GM18507 (cell line): ENCODE measurements at places on chromosomes 4 and X.
A peak's percentile ranks its signal among the peaks of the same experiment; 100 is the strongest.

- DNase-seq = no peak
These were observed 265.9 kb downstream of the CBLL2 start for GRCh38 chrX:22538580-22538979.

GRCh38 chrX:38718311-38718710, 82.9 kb upstream of the MID1IP1 start:
- no peak for DNase-seq

DNA sequence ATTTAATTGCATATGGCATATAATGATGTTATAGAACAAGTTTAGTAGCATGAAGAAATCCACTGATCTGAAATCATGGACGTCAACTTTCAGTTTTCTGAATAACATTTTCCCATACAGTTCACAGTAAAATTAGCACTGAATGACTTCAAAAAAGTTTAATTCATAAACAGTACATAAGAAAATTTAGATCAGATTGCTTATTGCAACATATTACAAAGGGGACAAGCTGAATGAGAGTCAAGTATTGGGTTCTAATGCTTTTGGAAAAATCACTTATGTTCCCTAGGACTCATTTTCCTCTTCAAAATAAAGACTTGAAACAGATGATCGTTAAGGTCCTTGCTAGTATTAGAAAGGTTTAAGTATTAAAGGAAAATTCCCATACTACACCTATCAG, 898.3 kb upstream of the INTU start:
- DNase-seq = no peak

DNA sequence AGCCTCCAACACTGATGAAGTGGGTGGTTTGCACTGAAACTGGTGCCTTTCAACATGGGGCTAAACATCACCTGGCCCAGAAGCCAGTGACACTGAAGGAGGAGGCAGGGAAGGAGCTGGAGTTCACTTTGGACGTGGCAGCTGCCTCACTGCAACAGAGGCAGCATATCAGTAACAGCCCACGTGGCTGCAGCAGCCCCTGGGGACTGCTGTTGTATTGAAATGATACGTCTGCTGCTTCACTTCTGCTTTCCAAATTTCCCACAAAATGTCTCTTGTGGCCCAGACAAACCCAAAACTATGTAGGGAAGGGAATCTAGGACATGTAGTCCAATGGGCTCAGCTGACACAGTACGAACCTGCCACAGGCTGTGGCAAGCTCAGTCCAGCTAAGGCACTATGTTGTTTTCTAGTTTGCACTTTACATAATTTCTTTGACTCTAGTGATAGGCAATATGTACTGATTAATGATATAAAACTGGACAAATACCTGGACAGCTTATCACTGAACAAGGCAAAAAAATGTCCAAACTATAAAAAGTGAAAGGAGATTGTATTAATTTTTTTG, 84.7 kb upstream of the RAPGEF2 start:
- peak; percentile 61 for DNase-seq

- DNase-seq = no peak
These were observed 505.8 kb downstream of the KLHL13 start for GRCh38 chrX:117610806-117611205.

DNA sequence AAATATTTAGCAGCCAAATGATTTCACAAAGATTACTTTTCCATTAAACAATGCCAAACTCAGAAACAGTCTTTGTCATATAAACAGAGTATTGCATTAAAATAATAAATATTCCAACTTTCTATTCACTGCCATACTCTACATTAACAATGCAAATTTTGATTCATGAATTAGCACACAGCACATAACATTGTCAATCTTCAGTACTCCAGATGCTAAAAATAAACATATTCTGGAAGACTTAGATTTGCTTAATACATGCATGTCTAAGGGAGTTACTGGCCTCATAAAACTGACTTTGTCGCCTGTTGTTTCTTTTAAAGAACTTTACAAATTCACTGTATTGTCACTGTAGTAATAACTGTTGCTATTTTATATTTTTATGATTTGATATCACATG, 131.6 kb downstream of the TMEM144 start:
- DNase-seq = no peak

GRCh38 chrX:153773218-153773611, 7.6 kb upstream of the SRPK3 start:
- no peak for DNase-seq

DNA sequence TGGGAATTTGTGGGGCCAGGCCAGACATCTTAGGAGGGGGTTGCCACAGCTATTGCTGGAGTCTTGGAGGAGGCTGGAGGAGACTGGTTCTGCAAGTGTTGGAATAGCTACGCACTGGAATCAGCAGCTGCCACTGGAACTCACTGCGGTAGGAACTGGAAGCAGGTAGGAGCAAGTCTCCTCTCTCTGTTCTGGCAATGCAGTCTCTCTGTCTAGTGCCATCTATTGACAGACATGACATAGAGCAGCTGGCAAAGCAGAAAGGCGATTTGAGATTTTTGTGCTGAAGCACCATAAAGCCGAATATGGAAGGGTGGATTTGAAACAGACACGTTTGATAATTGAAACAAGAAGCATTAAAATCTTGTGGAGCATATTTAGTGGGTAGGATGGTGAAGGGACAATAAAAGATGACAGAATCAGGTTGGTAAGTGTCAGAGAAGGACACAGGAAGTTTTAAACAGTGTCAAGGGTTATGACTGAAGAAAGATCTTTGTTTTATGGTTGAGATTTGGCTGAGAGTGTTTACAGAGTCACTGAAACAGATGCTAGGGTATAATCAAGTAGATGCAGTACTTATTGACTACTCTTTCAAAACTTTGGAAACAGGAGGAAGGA, 23.5 kb upstream of the SYNPO2 start:
- DNase-seq = no peak

DNA sequence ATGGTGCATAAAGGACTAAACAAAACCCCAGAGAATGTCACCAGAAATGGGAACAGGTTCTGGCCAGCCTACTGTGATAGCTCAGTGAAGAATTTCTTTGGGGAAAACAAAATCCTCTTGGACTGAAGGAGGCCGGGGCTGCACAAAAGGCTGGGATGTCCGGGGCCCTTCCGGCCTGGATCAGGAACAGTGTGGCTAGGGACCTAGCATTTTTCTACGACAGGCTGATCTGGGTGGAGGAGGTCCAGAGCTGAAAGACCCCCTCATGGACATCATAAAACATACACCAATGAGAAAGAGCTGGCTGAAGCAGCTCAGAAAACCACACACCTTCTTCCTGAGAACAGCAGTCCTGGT, 94.7 kb downstream of the BCOR start:
- no peak for DNase-seq

- no peak for DNase-seq
These were observed 180.8 kb downstream of the FRMPD4 start for GRCh38 chrX:12319003-12319519.

DNA sequence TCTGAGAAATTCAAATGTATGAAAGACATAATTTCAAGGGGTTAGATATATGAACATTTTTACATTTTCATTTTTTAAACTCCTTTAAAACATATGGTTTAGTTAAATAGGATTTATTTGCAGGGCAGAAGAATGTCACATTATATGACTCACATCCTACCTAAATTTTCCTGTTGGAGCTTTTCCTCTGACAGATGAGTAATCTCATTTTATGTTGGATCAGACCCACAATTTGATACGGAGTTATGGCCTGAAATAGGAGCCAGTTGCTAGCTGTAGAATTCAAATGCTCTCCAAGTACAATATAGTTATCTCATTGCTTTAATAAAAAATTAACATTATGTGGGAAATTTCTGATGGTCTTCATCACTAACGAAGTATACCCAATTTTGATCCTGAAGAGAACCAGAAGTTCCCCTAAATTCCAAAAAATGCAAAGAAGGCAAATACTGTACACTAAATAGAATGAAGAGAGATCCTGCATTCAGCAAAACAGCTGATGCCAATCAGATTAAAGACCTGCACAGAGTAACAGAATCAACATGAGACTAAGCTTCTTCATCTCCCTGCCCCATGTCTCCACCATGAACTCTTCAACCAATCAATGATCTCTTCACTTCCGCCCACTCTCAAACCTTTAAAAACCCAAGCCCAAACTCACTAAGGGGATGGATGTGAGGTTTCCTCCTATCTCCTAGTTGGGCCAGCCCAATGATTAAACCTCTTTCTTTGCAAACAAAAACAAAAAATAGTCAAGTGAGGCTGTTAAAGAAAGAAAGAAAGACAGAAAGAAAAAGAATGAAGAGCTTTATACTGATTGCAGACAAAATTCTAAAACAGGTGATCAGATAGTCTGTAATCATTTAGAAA, 10.9 kb upstream of the EXOSC9 start:
- DNase-seq = no peak

DNA sequence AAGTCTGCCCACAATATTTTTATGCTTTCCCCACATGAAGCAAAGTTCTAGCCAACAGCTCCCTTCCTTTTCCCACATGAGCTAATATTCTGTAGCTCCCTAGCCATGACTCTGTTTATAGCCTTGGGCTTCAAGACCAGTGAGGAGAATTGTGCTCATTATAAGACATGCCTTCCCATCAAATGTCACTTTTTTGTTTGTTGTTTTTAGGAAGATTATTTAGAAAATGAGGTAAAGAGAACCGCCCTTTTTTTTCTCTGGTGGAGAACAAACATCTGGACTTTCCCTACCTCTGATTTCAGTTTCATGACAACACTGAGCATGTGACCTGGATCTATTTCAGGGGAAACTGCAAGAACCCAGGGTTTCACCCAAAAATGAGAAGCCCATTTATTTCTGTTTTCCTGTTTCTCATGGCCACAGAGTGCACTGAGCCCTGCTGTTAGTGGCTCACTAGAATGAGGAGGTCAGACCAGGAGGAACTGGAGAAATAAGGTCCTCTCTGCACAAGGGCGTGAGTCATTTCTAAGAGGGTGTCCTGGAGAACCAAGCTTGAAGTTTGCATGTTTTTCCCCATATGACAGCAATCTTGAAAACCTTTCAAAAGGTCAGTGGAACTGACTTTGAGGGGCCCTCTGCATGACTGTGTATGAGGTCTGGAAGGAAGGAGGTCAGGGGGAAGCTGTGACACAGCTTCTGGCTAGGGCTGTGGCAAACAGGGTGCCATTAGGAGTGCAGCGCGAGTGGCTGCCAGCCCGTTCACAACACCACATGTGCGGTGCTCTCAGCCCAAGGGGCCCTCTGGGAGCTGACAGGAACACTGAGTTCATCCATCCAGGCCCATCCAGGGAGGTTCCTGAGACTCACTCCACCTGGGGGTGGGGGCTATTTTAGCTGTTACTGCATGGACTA, 55.2 kb downstream of the CHST7 start:
- DNase-seq = no peak

DNA sequence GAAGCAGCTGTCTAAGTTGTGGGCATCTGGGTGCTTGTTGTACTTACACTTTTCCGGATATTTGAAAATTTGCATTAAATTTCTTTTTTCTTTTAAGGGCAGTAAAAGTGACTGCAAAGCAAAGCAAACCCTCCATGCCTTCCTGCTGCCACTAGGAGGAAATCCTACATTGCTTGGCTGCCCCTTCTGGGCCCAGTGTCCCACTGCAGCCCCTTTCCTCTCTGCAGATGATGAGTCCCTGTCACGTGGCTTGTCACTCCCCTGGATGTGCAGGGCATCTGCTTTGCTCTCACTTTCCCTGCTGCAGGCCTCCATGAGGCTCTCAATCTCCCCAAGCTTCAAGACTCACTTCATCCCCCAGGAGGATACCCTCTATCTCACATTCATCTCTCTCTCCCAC, 12.7 kb downstream of the TSR2 start:
- DNase-seq = no peak

GRCh38 chr4:155632310-155632840, 34.3 kb upstream of the GUCY1A1 start:
- no peak for DNase-seq

- DNase-seq = no peak
These were observed 13.8 kb downstream of the SH3BP2 start for GRCh38 chr4:2806390-2807355.

- DNase-seq = no peak
These were observed 199.6 kb downstream of the BCOR start for GRCh38 chrX:39898147-39898546.

DNA sequence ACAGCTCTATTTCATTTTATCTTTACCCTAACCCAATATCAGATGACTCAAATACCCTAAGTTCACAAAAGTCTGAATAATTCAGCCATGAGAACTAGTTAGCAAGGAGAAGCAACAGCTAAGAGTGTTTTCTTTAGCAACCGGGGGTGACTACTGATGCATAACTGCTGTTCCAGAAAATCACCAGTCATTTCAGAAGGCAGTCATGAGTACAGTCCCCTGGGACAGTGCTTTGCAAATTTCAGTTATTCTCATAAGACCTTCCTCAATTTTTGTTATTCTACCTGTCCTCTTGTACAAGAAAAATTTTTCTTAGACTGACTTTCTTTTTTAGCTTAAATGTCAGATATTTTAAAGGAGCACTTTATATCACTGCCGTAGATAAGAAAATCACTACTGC, 16.4 kb downstream of the BANK1 start:
- DNase-seq = peak; percentile 25

DNA sequence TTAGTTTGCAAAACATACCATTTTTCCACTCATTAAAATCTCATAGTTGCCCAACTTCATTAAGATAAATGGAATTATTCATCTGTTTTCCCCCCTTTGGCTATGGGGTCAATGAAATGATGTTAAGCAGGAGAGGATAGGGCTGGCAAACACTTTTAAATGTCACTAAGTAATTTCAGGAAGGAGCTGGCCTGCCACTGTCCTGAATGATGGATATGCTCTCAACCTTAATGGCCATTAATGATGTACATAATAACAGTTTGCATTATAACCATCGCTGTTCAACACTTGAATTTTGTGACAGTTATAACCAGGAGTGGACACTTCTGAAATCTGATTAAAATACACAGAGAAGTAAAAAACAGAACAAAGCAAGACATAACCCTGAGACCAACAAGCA, 77.2 kb downstream of the C4orf51 start:
- DNase-seq = no peak
